ENCODE measurements at places on chromosomes 2 and 18.

DNA sequence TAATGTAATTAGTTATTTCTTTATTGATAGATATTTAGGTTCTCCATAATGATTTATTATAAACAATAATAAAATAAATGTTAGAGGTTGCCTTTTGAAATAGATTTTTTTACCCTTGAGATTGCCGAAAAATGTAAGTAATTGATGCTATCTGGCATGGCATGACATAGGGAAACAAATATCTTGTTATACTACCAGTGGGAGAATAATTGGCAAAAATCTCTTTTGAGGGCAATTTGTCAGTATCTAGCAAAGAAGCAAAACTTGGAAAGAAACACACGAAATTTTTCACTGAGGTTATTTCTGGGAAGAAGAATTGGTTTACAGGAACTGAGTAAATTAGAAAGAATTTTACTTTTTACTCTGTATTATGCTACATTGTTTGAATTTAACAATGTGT is 547.2 kb upstream of the SETBP1 start:
- DNase-seq = no peak

DNA sequence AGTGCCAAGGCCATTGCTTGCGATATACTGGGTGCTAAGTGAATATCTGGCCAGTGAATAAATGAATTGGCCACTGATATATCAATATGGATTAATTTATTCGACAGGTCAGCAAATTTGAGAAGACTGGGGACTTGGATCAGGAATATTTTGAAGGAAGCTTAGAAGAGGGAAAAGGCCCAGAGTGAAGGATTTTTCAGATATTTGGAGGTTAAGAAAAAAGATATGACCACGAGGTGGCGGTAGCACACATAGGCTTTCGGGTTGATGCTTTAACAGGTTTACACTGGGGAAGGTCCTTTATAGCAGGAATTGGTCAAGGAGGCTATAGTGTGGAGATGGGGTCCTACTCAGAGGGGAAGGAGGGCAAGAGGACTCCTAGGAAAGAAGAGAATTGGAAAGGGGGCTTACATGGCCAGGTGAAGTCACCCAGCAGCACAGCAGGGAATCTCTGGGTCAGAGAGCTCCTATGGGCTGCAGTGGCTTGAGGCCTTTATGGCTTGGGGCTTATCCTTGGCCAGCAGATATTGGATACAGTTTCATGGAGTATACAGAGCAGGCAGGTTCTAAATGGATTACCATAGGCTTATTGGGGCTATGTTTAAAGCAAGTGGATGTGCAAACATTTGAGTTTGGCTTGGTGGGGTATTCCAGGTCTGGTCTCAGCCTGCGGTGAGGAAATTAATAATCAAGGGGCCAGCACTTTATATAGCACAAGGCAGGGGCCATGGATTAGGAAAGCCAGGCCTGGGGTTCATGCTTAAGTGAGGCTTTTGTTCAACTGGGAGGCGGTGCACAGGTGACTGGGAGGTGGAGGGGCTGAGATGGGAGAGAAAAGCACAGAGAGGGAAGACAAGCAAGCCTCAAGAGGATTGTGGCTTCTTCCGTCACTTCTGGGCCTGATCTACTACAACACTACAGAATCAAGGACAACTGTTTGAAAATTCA is 9.7 kb downstream of the IL1RN start:
- DNase-seq = no peak

DNA sequence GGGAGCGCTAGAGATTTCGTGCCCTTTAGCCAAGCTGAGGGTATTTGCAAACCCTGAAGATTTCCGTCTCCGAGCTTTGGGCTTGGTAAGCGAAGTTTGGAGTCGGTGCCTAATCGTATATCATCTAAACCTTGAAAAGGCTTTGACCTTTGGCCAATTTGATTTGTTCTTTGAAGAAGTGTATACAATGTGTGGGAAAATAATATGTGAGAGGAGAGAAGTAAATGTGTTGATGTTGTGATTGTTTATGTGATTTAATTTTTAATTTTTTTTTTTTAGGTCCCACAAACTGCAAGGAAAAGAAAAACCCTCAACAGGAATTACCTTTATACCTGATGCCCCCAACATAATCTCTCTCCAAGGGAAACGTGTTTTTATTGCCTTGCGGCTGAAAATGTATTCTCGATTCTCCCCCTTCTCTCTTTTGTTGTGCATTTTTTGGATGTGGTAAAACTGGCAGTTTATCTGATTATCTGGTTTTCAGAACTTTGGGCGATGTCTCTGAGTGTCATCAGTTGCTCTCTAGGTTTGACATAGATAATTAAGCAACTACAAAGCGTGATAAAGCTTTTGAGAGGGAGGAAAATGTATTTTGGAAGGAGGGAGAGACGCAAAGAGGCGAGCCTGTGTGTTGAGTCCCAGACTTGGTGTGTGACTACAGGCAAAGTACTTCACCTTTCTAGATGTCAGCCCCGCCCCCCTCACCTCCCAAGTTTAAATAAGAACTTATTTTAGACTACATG is 912 bp upstream of the FBXO11 start:
- peak; percentile 3 for DNase-seq

DNA sequence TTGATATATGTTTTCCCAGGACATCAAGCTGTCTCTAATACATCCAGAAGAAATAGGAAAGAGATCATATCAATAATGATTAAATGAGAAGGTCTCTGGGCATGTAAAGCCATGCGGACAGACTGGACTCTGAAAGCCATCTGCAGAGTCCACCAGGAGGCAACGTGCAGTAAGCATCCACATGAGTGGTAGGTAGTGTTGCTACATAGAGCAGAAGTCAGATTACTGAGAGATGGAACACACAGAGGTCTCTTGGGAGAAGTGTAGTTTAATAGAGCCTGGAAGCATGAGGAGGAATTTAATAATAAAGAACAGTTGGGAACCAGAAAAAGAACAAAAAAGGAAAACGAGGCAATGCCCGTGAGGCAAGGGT is 758.1 kb upstream of the DDX18 start:
- DNase-seq = no peak

DNA sequence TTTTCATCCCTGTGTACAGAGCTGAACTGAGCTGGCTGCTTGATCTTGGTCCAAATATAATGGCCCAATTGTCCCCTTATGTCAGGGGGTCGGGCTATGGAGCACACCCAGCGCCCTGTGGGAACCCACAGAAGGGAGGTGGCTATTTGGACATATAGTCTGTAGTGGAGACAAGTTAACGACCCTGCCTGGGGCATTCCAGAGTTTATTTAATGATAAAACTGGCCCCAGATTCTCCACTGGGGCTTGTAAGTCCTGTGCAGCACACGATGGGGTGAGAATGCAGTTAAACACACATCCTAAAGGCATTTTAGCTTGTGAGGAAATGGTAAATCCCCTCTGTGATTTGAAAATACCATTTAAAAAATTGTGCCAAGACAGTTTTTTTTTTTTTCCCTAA is 72.9 kb downstream of the QPCT start:
- no peak for DNase-seq

DNA sequence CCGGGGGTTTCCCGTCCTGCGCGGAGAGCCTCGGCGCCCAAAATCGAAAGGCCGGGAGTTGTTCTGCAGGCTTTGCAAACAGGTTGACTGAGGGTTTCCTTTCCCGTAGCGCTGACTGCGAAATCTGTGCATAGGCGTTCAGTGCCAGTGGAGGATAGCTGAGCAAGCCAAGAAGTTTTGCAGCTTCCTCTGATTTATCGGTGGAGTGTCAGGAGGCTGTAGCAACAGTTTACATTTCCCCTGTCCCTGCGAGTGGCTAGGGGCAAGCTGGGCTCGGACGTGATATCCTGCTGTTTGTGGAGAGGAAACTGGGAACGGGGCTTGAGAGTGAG is 694 bp downstream of the THSD7B start:
- DNase-seq = no peak

GRCh38 chr2:182933629-182934028 is 67.2 kb upstream of the FRZB start:
- DNase-seq = no peak

- DNase-seq = no peak
Observed at GRCh38 chr18:26526128-26526965, 22.0 kb downstream of the KCTD1 start.
